ENCODE measurements at places on chromosomes 2 and 18.

GRCh38 chr2:62724106-62724505 lies 18.6 kb downstream of the EHBP1 start:
- DNase-seq: no peak

- DNase-seq: no peak
These were observed 297.8 kb upstream of the KCNJ3 start for GRCh38 chr2:154400563-154401290.

DNA sequence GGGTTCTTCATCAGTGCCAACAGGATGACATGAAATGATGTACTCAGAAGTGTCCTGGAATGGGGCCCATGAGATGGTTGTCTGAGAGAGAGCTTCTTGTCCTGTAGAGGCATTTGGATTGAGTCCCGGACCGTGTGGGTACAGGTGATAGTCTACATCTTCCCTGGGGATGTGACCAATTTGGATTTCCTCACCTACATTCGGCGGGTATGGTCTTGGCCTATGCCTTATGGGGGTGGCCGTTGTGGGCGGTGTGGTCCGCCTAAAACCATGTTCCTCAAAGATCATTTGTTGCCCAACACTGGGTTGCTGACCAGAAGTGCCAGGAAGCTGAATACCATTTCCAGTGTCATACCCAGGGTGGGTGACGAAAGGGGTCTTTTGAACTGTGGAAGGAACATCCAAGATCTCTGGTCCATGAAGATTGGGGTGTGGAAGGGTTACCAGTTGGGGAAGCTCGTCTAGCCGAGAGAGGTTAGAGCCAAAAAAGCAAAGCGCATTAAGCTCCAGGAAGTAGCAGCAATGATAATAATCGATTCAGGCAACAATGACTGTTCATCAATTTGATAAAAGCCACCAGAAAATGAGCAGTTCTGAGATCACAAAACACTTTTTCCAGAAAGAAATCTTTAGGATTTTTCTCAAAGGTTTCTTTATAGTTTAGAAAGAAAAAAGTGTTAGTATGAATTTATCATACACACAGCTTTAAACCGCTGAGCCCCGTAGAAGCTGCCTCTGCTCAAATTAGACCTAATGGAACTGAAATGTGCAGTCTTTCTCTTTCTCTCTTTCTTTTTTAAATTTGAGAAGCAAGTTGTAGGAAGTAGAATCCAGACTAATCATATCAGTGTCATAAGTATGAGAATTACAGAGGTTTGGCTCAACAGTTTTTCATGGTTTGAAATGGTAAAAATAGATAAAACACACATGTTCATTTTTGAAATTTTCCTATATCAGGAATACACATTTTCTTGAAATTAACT lies 60.3 kb downstream of the ATIC start:
- DNase-seq: no peak

DNA sequence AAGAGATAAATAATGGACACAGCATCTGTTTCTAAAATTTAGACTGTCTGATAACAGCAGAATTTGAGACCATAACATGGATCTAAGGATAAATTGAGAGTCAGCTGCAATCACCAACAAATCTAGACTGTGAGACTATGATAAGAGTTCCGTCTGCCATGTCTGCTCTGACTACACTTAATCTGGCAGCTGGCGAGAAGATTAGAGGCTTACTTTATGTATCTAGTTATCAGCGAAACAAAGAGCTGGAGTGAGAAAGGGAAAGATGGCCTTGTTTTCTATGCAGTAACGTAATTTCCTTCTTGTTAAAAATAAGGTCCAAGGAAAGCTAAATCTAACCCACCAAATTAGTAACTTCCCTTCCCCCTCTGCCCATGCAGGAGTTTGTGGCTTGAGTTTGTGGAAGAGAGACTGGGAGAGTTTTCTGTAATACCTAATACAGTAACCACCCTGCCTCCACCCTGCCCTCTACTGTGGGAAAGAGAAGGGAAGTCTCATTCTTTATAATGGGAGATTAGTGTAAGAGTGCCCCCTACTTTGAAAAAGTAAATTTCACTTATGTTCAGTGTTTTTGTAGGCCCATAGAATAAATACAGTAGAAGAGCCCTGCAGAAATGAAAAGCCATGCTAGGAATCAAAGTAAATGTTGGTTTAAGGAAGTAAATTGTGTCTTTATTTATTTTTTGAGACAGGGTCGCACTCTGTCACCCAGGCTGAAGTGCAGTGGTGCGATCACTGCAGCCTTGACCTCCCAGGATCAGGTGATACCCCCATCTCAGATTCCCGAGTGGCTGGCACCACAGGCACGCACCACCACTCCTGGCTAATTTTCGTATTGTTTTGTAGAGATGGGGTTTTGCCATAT lies 27.5 kb downstream of the EML4 start:
- DNase-seq: no peak

GRCh38 chr18:33844232-33844631 lies 266.2 kb downstream of the ASXL3 start:
- DNase-seq: no peak

DNA sequence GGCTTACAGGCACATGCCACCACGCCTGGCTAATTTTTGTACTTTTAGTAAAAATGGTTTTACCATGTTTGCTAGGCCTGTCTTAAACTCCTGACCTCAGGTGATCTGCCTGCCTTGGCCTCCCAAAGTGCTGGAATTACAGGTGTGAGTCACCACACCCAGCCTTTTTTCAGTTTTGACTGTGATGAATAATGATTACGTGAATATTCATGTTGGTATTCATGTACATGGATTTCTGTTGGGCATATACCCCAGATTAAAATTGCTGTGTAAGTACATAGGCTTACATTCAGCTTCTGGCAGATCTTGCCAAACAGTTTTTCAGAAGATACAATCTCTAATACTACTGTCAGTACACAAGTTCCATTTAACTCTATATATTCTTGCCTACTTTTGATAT lies 20.9 kb downstream of the SLC39A10 start:
- DNase-seq: no peak

DNA sequence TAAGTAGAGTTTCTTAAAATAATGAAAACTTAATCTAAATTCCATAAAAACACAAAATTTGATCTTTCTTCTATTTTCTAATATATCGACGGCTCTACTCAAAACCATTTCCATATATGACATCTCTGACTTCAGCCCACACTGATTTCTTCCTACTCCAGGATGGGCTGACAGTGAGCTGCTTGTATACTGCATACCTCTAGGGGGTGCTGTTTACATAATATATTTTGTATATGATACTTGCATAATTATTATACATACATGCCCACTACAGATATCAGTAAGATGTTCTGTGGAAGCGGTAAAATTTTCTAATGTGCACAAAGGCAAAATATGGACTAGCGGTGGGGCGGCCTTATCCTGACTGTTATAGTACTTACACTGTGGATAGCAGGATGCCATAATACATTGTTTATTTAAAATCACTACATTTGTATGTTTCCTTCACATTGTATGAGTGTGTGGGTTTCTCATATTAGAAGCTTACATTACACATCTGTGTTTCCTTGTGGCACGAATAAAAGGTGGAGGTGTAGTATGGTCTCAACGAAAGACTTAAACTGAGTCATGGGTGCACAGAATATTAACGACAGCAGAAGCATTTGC lies 66.1 kb upstream of the NXPH2 start:
- no peak for DNase-seq

GRCh38 chr2:152961351-152961750 lies 242.9 kb downstream of the ARL6IP6 start:
- DNase-seq: no peak

DNA sequence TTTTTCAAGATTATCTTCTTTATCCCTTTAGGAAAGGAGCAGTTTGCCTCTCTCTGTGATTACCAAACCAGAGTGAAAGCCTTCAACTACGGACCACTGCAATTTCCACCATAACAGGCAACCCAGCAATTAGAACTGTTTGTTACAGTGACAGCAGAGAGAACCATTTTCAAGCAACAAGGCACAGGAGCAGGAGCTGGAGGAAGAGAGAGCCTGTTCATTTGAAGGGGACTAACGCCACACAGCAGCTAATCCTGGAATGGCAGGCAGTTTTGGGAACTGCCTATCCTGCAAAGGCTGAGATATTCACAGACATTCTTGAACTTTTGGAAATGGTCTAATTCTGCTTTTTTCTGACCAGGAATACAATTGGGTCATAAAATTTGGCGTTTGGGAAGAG lies 1541.9 kb upstream of the PIK3C3 start:
- DNase-seq: no peak

GRCh38 chr2:20450201-20450999 lies 3.5 kb downstream of the RHOB start:
- DNase-seq: no peak

DNA sequence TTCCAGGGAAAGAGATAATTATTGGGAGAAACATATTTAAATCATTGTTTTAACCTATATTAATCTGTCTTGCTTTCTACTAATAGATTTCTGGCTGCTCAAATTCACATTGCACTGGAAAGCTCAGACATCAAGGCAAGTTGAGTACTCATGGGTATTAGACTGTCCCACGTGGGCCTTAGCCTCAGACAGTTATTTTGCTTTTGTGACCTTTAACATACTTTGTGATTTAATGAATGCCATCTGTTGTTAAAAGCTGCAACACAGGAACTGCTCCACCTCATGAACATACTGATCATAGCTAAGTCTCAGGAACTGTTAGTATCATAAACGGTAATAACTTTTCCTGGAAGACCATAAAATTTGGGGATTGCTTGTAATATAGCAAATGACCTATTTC lies 2.7 kb upstream of the LCT start:
- no peak for DNase-seq

DNA sequence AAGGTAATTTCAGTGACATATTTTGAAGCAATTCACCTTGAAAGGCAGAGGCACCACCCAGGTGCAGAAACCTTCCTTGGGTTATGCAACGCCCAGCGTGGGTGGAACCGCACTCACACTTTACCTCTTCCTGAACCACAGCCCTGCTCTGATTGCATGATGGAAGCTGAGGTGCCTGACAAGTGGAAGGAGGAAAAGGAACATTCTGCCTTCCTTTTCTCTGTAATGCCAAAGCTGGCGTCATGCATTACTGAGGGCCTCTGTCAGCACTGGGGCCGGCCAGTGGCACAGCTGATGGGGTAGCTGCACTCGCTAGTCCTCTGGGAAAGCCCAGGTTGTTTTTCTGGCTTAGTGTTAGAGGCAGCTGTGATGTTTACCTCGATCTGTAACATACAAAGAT lies 266.5 kb downstream of the NEDD4L start:
- DNase-seq: peak; percentile 26

- DNase-seq: no peak
These were observed 849 bp upstream of the TMEM18 start for GRCh38 chr2:677959-678550.

DNA sequence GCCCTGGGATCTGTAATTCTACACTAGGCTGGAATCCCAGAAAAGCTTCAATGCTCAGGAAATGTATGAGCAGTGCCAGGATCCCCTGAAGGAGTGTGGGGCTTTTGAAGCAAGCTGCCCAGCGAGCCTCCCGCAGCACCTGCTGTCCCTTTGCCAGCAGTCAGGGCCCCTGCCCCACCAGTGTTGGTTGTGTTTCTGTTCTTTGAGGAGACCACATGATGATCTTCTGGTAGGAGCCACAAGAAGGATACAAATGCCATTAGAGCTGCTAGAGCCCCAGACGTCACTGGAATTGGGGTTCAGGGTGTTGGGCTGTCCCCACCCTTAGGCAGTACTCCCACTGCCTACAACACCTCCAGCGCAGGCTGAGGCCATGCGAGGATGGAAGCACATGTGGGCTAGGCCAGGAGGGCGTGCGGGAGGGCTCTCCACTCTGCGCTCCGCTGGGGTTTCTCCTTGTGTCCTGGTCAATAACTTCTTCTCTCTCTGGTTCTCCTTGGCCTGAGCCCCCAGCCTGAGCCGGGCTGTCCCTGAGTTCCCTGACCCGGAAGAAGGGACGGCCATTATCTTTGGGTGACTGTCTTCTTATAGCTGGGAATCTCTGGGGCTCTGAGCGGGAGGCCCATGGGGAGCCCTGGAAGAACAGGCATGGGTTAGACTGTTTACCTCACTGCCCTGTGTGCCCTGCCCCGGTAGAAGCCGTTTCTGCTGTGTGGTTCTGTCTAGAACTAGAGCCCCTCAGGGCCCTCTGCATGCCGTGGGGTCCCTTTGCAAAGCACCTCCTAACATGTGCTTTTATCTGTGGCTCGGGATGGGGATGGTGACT lies 73.9 kb downstream of the LRRFIP1 start:
- DNase-seq: no peak

- no peak for DNase-seq
These were observed 270.7 kb downstream of the HAUS1 start for GRCh38 chr18:46374850-46375249.

GRCh38 chr2:70574109-70574508 lies 20.5 kb upstream of the TGFA start:
- no peak for DNase-seq

- no peak for DNase-seq
These were observed 39.8 kb downstream of the ANO7 start for GRCh38 chr2:241228081-241228859.

DNA sequence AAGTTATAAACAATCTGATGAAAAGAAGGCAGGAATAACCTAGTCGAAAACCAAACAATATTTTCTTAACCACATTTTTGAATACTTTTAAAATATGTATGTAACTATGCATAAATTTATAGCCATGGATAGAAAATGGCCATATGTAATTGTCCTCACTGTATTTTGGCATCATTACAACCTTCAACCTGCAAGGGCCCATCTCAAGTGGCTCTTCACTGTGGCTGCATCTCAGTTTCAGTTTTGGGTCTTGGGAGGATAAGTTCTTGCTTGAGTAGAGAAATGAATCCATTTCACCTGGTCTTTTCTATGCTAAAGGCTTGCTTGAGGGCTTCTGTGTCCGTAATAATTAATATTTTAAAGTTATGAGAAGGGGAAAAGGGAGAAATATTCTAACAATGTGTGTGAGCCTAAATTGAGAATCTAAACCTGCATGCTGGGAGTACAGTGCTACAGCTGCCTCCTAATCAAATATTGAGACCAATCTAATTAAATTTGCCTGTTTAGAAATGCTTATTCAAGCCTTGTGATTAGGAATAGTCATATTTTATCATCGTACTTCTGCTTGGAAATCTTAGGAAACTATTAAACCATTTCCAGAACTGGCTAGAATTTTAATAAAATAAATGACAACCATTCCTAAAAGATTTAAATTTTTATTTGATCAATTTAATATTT lies 92.5 kb downstream of the EML4 start:
- no peak for DNase-seq

- no peak for DNase-seq
These were observed 129.3 kb upstream of the GPC1 start for GRCh38 chr2:240306185-240306584.

- DNase-seq: no peak
These were observed 14.4 kb upstream of the RPE start for GRCh38 chr2:209988010-209988409.

DNA sequence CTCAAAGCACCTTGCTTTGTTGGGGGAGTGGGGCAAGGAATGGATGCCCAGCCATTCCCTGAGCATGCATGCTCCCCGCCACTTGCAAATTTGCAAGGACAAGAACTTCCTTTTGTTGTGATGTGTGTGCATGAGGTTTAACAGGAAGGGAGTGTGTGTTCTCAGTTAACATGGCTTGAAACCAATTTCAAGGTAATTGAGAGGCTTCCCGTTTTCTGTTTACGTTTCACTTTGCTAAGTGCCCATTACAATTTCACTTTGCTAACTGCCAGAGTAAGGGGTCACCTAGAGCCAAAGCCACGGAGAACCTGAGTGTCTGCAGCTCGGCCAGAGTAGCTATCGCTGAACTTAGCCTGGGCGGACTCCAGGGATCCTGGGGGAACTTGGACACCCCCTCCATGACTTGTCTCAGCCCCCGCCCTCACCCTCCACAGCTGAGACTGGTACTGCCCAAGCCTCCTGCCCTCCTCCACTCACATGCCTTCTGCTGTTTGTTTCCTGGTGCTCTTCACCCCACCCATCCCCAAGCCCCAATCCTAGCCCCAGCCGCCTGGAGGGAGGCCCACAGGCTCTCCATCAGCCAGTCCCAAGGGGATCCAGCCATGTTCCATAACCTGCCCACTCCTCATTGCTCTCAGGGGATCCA lies 53.6 kb upstream of the LAPTM4A start:
- no peak for DNase-seq

Measured in activated effector memory CD4-positive, alpha-beta T cell treated with Interleukin-2 at 50 U/mL for 16 hours (primary cell).